ENCODE measurements at places on chromosomes 7 and 10.

DNA sequence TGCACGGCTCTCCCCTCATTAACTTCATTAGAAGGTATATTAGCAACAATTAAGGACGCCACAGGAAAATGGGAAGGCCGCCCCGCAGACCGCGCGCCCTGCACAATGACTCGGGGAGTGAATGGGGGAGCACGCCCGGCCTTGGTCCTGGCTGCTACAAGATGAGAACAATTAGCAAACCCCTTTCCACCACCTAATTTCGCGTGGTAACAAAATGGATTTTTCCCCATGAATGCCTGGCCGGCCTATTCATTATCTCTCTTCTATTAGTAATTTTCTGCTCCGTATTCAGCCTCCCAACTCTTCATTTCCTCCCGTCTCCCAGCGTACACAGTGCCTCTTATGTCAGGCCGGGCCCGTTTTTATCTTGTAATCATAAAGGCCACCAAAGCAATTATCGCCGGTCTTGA lies 346.9 kb downstream of the DNAJB6 start:
- DNase-seq: no peak

DNA sequence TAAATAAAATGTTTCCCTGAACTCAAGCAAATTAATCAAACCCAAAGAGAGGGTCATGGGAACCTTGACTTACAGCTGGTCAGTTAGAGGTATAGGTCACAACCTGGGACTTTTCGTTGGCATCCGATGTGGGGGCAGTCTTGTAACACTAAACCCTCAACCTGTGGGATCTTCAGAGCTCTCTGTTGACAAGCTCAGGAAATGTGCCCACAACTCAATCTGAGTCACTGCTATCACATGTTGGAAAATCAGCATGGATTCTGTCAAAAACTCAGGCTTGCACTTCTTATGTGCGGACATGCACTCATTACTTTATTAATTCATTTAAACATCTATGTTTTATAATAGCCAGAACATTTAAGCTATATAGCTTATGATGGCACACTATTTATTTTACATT lies 424.6 kb upstream of the SORCS1 start:
- no peak for DNase-seq

GRCh38 chr7:96300986-96301385 lies 20.9 kb downstream of the SLC25A13 start:
- no peak for DNase-seq

- DNase-seq: no peak
These were observed 49.8 kb upstream of the TNS3 start for GRCh38 chr7:47631711-47632110.

GRCh38 chr10:61933859-61934555 lies 32.5 kb downstream of the ARID5B start:
- no peak for DNase-seq

- DNase-seq: no peak
These were observed 82.6 kb downstream of the GNAI1 start for GRCh38 chr7:80216996-80217842.

- DNase-seq: no peak
These were observed 110.7 kb downstream of the FRMD4A start for GRCh38 chr10:14220026-14220425.

DNA sequence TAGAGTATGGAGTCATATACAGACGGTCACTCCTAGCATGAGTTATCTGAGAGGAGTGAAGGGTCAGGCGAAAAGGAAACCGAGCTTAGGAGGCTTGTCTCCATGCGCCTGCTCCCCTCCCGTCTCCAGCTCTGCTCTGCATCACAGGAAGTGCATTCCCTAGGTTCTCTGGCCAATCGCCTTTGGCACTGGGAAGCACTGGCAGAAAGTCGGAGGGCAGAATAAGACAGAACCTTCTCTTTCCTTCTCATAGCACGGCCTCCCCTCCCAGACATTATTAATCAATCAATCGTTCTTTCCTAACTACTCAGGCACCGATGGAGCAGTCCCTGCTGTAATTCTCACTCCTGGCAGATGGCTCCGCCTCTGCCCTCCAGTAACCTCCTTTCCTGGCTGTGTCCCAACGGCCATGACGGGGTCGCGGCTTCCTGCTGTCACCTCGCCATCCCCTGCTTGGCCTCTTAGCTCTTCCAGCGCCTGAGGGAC lies 177.1 kb downstream of the FRMD4A start:
- no peak for DNase-seq

DNA sequence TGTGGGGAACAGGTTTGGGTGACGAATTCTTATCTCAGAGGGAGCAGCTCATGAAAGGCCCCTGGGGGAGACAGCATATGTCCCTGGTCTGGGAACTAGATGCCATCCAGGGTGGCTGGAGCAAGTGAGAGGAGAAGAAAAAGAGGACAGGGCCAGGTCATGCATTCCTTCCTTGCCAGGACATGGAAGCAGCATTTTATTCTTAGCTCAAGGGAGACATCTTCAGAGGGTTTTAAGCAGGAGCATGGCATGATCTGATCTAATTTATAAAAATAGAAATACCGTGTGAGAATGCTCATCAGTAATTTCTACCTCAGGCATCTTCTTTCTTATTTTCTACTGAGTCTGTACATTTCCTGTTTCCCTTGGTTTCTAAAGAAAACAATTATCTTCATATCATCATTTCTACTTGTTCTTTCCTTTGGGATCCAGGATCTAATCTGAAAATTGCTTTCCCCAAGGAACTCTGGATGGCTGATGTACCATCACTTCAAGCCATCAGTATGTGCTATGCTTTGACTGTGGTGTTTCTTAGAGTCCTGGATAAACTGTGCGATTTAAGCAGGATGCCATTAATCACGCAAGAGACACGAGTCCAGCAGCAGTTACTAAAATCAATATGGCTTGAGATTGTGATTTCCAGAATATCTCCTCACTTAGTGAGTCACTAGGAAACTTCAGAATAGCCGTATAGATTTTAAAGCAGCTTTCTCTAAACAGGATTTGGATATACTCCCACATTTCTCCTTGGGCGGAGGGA lies 386.2 kb downstream of the GALNT17 start:
- DNase-seq: no peak

GRCh38 chr7:154871507-154871906 lies 131.4 kb downstream of the PAXIP1 start:
- DNase-seq: no peak

GRCh38 chr10:88557658-88558057 lies 25.5 kb downstream of the RNLS start:
- no peak for DNase-seq

- no peak for DNase-seq
These were observed 1.5 kb upstream of the ZNF775 start for GRCh38 chr7:150377635-150378034.

DNA sequence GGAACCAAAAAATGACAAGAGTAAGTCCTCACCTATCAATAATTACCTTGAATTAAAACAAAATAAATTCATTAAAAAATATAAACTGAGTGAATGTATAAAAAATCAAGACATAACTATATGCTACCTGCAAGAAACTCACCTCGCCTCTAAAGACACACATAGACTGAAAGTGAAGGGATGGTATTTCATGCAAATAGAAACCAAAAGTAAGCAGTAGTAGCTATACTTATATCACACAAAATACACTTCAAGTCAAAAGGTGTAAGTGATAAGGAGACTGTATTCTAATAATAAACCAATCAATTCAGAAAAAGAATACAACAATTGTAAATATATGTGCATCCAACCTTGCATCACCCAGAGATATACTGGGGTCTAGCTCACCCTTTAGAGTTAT lies 332.6 kb downstream of the SH2D4B start:
- DNase-seq: no peak

DNA sequence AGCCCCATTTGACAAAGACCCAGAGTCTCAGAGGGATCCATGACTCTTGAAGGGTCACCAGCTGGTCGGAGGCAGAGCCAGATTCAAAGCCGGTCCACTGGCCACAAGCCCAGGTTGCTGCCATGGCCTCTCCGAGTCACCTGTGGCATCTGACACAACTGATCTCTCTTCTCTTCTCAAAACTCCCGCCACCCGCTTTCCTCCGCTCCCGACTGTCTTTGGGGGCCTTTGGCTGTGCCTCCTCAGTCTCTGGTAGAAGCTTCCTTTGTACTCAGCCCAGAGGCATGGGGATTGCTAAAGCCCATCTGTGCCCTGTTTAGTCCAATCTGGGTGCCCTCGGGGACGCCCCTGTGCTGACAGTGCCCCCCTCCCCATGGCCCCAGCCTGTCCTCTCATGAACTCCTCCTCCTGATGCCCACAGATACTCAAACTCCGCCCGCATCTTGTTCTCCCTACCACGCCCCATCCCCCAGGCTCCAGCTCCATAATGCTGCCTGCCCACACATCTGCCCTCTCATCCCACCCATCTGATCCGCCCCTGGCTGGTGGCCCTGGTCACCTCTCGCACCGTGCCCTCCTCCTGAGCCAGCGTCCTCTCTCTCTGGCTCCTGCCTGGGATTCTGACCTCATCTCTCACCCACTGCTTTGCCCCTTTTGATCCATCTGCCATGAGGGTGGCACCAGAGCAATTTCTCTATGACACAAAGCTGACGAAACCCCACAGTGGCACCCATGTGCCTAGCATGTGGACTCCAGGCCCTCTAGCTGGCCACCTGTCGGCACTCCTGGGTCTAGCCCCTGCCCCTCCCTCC lies 150.6 kb downstream of the SLIT1 start:
- no peak for DNase-seq

- no peak for DNase-seq
These were observed 5.1 kb upstream of the BLVRA start for GRCh38 chr7:43753271-43753810.

GRCh38 chr7:8136051-8136730 lies 125.8 kb downstream of the ICA1 start:
- DNase-seq: no peak

DNA sequence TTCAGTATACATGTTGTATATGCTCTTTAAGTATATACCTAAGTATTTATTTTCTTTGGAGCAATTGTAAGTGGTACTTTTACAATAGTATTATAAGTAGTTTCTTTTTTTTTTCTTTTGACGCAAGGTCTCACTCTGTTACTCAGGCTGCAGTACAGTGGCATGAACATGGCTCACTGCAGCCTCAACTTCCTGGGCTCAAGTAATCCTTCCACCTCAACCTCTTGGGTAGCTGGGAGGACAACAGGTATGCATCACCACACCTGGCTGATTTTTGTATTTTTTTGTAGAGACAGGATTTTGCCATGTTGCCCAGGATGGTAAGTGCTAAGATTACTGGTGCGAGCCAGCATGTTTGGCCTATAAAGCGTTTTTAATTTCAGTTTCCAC lies 13.7 kb upstream of the CDCA7L start:
- no peak for DNase-seq

GRCh38 chr7:43779045-43779812 lies 20.7 kb downstream of the BLVRA start:
- no peak for DNase-seq

GRCh38 chr10:97101166-97101940 lies 84.4 kb downstream of the SLIT1 start:
- no peak for DNase-seq

GRCh38 chr7:25669281-25669781 lies 441.0 kb upstream of the NPVF start:
- DNase-seq: no peak

DNA sequence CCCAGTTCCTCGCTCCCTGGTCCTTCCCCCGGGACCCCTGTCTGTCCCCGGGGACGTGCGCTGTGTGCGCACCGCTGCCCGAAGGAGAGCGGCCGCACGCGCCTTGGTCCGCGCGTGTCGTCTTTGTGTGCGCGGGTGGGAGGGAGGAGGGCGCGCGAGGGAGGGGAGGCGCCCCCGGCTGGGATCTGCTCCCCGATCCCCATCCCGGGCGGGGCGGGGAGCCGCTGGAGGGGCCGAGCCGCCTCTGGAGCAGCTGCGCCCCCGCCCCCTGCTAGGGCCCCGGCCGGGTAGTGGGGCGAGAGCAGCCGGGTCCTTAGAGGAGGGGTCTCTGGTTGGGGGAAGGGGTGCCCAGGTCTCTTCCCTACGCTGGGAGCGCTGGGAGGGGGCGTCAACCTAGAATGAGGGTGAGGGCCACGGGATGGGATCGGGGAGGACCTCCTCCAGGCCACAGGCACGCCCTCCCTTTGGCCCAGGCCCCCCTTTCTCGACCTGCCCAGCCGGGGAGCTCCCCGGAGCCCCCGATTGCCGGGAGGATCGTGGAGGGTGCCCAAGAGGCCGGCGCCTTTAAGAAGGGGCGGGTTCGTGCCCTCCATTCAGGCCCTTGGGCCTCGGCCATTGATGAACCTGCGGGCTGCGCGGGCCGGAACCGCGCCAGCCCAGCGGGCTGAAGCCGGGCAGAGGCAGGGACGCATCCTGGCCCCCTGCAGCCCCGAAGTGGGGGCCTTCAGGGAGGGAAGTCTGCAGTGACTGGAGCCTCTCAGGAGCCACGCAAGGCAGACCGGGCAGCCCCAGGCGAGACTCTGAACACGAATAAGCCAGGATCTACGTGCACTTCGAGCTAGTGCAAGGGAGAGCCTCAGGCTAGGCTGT lies 678 bp downstream of the SH2B2 start:
- DNase-seq: no peak

- DNase-seq: no peak
These were observed at the start of gene ARMS2 for GRCh38 chr10:122454603-122455080. Gene ARMS2, plus strand, starts transcription at chr10:122454653. Its CDS starts 75 bp downstream, at chr10:122454728.

GRCh38 chr7:151113344-151114150 lies 27.3 kb downstream of the AGAP3 start:
- DNase-seq: no peak

- DNase-seq: no peak
These were observed 18.0 kb downstream of the SPAG6 start for GRCh38 chr10:22363305-22363704.

DNA sequence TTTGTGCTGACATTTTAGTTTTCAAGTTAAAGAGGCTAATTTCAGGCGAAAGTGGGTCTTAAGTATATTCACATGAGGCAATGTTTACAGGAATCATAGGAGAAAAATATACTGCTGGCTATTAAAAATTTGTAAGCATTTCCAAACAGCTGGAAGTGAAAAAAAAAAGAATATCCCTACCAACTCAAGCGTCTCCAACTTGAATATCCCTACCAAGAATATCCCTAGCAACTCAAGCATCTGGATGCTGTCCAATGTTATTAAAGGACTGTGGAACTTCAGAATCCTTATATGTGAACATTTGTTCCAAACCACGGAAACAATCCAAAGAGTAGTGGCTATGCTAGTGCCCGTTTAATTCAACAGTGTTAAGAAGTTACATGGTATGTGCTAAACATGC lies 1303.0 kb downstream of the GATA3 start:
- DNase-seq: no peak

DNA sequence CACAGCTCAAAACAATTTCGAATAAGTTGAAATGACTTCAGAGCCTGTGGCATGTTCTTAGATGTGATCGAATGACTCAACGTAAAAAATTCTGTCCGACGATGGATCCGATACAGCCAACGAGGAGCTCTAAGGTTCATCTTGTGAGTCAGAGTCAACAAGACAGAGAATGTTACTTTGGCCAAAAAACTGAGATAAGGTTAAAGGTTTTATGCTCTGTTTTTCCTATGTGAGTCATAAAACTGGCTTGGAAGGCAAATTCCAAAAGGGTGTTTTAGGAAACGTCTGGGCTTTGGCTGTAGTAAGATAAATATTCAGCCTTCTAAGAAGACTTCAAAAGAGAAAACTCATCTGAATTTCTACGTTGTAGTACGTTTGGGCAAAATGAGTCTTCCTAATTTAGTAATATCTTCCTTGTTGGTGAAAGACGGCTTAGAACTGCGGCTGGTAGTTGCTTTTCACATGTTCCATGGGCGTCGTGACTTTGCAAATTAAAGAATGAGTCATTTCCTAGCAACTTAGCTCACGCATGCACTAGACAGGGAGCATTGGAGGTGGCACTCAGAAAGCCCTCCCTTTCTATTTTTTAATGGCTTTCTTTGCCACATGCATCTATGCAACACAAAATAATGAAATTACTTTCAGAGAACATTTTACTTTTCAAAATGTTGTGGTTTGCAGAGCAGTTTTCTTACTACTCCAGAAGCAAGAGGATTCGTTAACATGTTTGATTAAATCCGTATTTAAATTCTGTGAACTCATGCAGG lies 28.2 kb downstream of the PFKP start:
- DNase-seq: no peak

All from NCI-H2107 (cell line).